Esophagus squamous epithelium (tissue), 5 donors: ENCODE measurements at places on chromosomes 7 and 10. TPM values are rescaled to one million over a fixed set of nuclear protein-coding genes. Genes with fewer than 3 reads are reported as not detected.

DNA sequence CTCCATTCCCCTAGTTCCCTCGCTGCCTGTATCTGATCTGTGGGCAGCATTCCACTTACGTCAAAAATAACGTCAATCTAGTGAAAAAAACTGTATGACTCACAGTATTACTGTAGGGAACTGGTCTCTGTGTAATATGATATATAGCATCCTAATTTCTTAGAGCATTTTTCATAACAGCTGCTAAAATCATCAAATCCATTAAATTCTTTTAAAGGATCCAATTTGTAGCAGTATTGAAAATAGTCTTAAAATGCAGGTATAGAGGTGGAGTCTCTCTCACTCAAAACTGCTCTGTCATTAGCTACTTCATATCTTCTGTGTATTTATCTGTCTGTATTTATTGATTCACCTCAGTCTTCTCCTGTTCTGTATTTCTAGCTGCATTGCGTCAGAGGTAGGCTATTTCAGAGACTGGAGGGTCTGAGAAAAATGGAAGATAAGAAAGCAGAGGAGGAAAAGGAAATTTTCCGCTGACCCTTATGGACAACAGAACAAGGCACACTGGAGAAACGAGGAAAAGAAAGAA, 59.9 kb downstream of the PON1 start:
- H3K27me3 ChIP-seq, result no peaks in the 10 kb centered on the region
- no peaks in the 10 kb centered on the region for H3K4me1 ChIP-seq
- H3K4me3 ChIP-seq, result no peak overlapping the region
- H3K36me3 ChIP-seq, result no peaks in the 10 kb centered on the region

GRCh38 chr10:43355749-43356371, 15.6 kb upstream of the FXYD4 start:
- no peak overlapping the region for H3K27ac ChIP-seq
- H3K4me3 ChIP-seq, result no peak overlapping the region
- peaks cover 19% of the 10 kb centered on the region for H3K4me1 ChIP-seq

DNA sequence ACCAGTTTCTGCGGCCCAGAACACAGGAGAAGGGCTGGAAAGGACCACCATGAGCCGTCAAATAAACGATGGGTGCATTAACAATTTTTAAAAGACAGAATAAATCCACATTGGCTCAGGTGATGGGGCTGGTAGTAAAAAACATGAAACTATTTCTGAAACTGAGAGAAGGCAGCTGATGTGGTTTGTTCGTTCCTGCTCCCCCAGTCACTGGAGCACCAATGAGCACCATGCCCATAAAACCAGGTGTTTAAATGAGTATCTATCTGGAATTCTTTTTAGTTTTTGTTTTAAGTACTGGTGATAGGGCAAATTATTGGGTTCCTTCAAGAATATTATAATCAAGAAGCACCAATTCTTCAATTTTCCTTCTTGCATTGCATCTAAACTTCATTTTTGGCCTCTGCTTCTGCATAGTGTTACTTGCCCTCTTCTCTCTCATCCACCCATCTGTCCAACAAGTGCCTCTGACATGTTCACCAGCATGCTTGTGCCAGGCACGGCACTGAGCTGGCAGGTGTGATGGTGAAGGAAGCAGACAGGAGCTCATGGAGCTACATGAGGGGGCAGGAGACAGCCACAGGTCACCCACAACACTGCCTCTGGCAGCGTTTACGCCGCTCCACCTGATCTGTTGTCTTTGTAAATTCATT, 65.5 kb downstream of the LARP4B start:
- no peak overlapping the region for H3K27ac ChIP-seq
- H3K4me3 ChIP-seq, result no peak overlapping the region
- no peaks in the 10 kb centered on the region for H3K27me3 ChIP-seq
- peaks cover 89% of the 10 kb centered on the region for H3K36me3 ChIP-seq
- no peaks in the 10 kb centered on the region for H3K4me1 ChIP-seq
- DNase-seq, result no peak

- H3K4me1 ChIP-seq, result no peaks in the 10 kb centered on the region
- H3K4me3 ChIP-seq, result no peak overlapping the region
- no peak overlapping the region for H3K27ac ChIP-seq
Observed at GRCh38 chr7:45220846-45221618, 63.4 kb downstream of the RAMP3 start.

DNA sequence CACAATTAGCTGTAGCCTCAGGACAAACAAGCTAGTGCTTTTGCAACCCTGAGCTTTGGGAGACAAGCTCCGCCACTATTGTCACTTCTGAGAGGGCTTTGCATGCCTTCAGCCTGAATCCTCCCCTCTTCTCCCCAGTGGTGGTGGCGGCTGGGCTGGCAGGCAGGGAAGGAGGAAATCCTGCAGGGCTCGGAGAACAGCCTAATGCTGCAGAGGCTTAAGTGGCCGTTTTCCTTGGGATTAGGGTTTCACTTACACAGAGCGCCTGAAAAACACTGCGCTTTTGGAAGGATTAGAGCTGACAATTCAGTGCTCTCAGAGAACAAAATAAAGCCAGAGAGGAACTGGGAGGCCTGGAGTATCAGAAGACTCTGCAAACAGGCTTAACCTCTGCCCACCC, 71.3 kb downstream of the PAX2 start:
- H3K36me3 ChIP-seq, result no peaks in the 10 kb centered on the region
- H3K27ac ChIP-seq, result no peak overlapping the region
- DNase-seq, result no peak
- H3K27me3 ChIP-seq, result no peaks in the 10 kb centered on the region
- H3K4me1 ChIP-seq, result no peaks in the 10 kb centered on the region
- no peak overlapping the region for H3K4me3 ChIP-seq

GRCh38 chr7:106045586-106045985, 66.5 kb downstream of the SYPL1 start:
- H3K27me3 ChIP-seq, result no peaks in the 10 kb centered on the region
- H3K36me3 ChIP-seq, result no peaks in the 10 kb centered on the region
- H3K27ac ChIP-seq, result no peak overlapping the region
- DNase-seq, result no peak
- peaks cover 21% of the 10 kb centered on the region for H3K4me1 ChIP-seq
- H3K4me3 ChIP-seq, result no peak overlapping the region

DNA sequence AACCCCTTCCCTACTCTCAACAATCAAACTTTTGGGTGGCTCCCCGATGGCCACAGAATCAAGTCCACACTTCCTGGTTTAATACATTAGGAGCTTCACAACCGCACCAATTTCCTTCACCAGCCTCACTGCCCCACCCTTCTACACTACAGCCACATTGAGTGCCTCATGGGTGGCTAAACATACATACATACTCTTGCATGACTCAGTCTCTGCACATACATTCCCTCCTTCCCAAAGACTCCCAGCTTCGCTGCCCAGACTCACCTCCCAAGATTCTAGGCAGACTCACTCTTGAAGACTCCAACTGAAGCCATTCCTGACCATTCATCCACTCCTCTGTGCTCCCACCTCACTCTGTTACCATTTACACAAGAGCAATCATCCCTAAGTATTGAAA, 15.9 kb downstream of the VPS41 start:
- H3K27ac ChIP-seq, result no peak overlapping the region
- no peaks in the 10 kb centered on the region for H3K36me3 ChIP-seq
- H3K27me3 ChIP-seq, result no peaks in the 10 kb centered on the region
- H3K4me3 ChIP-seq, result no peak overlapping the region

GRCh38 chr10:12768156-12769100, 233.1 kb downstream of the CCDC3 start:
- H3K4me3 ChIP-seq, result no peak overlapping the region
- H3K4me1 ChIP-seq, result no peaks in the 10 kb centered on the region
- no peak for DNase-seq
- H3K27ac ChIP-seq, result no peak overlapping the region
- H3K36me3 ChIP-seq, result peaks cover 14% of the 10 kb centered on the region
- H3K27me3 ChIP-seq, result no peaks in the 10 kb centered on the region

SPOCK2 gene
- 6.1 TPM for total RNA-seq

COL17A1 gene
- 199 TPM for total RNA-seq
